ENCODE measurements at places on chromosomes 7 and 10.
A peak's percentile ranks its signal among the peaks of the same experiment; 100 is the strongest.

- DNase-seq: no peak
Measured at GRCh38 chr10:109239371-109239770, 683.9 kb downstream of the XPNPEP1 start.

DNA sequence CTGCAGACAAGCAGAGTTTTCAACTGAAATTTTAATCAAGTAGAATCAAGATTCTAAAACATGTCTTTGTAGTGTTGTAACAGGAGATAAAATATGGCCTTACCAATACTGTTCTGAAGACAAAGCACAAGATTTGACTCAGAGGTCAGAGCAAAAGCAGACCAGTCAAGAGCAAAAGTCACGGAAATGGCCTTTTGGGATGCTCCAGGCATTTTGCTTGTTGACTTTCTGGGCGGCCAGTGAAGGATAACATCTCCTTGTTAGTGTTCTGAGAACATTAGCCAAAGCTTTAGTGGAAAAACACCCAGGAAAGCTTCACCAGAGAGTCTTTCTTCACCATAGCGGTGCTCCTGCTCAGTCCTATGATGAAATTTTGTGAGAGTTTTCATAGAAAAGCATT is 590.6 kb downstream of the ARL4A start:
- DNase-seq: no peak

GRCh38 chr10:64537928-64538327 is 1016.7 kb downstream of the REEP3 start:
- no peak for DNase-seq

GRCh38 chr7:566100-566499 is 46.5 kb upstream of the PDGFA start:
- DNase-seq: no peak

GRCh38 chr7:4876586-4876985 is 6.9 kb downstream of the RADIL start:
- no peak for DNase-seq

- DNase-seq: no peak
Measured at GRCh38 chr10:65620404-65621048, 1305.3 kb upstream of the LRRTM3 start.

DNA sequence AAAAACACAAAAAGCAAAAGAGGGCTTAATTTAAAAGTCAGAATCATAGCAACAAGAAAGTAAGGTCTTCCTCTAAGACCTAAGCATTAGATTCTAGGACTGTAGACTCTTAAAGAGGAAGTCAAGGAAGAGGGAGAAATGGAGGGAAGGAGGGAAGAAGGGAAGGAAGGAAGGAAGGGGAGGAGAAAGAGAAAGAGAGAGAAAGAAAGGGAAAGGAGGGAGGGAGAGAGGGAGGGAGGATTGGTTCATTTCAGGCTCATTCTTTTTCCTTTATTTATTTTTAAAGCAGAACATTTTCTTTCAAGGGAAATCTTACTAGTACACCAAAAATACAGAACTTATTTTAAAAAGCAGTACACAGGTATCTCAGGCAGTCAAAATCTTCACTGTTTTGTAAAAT is 81.1 kb downstream of the DLG5 start:
- DNase-seq: no peak

GRCh38 chr7:113087071-113087998 is 708 bp upstream of the GPR85 start:
- DNase-seq: peak; percentile 73

DNA sequence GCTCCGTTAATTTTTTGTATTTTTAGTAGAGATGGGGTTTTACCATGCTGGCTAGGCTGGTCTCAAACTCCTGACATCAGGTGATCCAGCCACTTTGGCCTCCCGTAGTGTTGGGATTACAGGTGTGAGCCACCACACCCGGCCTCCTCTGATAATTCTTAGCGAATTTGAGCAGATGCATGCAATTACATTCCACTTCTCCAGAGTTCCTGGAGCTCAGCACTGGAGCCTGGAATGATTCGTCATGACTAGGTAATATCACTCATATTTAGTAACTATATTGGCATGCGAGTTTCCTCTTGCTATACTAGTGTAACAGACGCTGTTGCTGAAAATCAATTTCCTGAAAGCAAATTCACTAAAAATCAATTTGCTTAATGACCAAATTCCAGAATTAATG is 86.8 kb downstream of the MKX start:
- no peak for DNase-seq

DNA sequence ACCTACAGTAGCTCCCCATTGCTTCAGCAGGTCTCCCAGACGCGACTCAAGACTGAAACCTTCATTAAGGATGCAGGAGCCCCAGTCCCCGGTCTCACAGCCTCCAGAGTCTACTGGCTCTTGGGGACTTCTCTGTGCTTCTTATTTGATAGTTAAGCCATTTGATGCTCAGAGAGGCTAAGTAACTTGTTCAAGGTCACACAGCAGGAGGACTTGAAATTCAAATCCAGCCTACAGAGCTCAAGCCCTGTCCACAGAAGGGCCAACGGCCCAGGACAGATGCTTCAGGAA is 21.2 kb upstream of the ZMIZ1 start:
- no peak for DNase-seq

DNA sequence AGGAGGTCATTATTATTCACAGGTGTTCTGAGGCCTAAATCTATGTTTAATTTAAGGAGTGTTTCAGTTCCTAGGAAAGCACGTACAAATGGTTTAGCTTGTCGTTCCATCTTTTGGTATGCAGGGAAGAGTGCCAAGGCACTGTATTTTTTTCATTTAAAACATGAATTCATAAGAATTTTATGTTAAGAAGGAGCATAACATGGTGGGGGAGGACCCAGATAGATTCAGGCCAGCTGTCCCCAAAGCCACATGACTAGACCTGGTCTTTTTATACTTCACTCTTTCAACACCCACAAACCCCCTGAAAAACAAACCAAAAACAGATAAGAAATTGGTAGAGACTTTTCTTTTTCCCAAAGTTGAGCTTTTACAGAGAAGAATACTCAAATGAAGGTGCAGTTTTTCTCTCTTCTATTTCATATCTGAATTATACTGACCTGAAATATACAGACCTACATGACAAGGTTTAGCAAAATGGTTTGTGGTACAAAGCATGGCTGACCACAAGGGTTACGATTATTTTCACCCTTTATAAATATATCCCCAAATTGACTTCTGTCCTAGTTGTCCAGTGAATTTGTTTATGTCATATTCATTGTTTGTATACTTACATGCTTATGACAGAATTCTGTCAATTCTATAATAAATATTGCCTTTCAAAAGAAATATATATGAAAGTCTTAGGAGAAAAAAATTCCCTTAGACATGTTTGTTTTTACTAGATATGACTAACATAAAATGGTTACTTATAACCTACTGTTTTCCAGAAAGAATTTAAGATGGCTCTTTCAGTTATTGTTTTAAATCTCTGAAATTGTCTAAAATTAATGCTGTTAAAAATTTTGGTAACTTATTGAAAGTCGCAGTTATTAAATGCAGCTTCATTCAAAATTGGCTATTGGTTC is 71.3 kb downstream of the AP3M1 start:
- DNase-seq: no peak

DNA sequence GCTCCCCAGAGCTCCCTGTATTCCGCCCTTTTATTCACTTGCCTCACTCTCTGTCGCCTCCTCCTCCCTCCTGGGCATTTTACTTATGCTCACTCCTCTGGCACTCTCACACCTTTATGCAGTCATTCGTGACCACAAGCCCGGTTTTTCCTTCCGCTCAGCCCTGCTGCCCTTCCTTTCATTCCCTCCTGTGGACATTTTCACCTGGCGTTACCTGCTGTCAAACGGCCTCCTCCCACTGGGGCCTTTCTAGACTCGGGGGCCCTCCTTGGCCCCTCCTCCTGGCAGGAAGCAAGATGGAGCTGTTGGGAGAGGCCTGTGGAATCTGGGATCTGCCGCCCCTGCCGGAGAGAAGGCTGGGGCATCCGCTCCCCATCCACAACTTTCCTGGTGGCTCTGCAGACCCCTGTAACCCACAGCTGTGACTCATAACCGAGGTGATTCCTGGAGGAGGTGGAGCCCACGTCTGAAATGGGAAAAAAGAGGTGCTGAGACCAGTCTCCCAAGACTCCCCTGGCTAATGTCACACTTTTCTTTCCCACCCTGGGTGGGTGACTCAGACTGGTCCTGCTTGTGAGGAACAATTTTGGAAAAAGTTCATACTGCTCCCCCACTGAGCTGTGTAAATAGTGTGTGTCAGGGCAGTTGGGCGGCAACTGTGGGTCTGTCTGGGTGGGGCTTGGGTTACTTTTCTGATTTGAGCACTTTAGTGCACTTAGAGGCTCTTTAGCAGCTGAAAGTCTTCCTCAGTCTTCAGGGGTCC is 1.2 kb downstream of the VCL start:
- DNase-seq: peak; percentile 77

GRCh38 chr7:1229202-1229947 is 3.3 kb upstream of the UNCX start:
- DNase-seq: no peak

- DNase-seq: no peak
Measured at GRCh38 chr7:112204499-112205342, 1.5 kb downstream of the DOCK4 start.

DNA sequence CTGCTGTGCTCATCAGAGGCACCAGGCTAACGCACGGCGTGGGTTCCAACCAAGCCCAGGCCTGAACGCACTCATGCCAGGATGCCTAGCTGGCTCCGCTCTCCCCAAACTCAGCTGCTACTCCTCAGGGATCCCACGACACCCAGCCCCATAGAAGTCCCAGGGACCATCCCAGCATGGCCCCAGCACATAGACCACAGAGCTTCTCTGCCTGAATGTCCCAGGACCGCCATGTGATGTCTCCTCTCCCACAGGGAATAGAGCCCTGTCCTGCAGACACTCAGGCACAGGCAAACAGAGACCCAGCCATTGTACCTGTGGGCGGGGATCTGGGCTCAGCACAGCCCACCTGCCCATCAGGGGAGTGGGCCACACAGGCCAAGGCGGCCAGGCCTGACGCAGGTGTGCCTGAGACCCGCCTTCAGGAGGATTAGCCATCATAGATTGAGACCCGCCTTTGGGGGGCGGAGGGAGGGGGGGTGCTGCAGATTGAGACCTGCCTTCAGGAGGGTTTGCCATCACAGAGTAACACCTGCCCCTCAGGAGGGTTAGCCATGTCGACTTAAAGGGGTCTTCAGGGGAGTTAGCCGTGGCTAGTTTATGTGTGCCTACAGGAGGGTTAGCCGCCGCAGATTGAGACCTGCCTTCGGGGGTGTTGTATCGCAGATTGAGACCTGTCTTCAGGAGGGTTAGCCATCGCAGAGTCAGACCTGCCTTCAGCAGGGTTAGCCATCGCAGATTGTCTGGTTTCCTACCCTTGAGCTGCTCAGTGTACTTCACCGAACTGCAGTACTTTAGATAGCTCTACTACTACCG is 29.0 kb downstream of the RASGEF1A start:
- no peak for DNase-seq

DNA sequence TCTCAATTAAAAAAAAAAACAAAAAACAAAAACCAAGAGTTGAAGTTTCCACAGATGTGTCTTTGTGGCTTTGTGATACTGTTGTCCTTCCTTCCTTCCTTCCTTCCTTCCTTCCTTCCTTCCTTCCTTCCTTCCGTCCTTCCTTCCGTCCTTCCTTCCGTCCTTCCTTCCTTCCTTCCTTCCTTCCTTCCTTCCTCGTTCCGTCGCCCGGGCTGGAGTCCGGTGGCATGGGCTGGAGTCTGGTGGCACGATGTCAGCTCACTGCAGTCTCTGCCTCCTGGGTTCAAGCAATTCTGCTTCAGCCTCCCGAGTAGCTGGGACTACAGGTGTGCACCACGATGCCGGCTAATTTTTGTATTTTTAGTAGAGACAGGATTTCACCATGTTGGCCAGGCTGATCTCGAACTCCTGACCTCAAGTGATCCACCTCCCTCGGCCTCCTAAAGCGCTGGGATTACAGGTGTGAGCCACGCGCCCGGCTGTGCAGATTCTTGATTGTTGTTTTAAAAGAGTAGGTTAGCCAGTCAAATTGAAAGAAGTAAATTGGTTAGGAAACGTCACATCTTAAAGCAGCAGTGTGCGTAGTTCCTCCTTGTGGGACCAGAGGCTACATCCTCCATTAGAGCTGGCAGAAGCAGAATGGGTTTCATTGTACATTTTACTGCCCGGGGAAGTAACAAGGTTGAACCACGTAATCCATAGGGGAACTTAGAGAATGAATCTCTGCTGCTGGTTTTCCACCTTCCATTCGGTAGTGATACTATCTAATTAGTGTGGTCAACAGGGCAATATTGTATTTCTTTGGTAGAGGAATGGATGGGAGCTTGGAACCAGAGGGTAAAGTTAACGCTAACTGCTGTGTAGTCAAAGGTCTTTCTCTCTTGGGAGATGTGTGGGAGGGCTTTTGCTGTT is 20.6 kb downstream of the DNAJB6 start:
- no peak for DNase-seq

DNA sequence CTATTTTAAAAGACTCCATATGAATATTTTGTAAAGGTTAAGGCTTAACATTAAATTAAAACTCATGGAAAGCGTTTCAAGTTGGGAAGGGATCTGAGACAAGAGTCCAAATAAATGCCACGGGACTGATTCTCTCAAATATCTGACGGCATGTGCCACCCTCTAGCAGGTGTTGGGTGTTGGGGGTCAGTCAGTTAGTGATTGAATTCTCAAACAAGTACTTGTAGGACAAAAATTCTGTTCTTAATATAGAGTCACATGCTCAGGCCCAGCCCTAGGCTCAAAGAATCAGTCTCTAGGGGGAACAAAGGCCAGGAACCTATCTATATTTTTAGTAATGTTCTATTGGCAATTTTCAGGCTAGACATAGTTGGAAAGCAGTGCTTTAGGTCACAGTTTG is 39.1 kb downstream of the SGCE start:
- DNase-seq: no peak

DNA sequence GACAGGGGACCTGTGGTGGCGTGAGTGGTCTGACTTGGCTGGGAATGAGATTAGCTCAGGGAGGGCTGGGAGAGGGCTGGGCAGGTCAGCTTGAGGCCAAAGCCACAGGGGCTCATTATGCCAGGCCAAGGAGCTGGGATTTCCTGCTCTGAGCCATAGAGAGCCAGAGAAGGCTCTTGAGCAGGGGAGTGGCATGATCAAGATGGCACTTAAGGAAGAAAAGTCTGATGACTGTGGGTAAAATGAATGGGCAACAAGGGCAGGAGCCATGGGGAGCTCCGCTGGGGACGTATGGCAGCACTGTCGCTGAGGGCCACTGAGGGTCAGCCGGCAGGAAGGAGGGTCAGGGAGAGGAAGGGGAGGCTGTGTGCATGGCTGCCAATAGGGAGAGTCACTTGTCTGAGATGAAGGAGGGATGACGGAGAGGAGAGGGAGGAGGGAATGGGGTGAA is 5.8 kb downstream of the ANTXRL start:
- DNase-seq: no peak
